Stimulated activated CD4-positive, alpha-beta T cell treated with anti-CD3 and anti-CD28 coated beads, Interleukin-1b, Interleukin-23, amount 100 ng/mL, for 1 hour (primary cell): ENCODE measurements at places on chromosomes 2 and 18.

GRCh38 chr2:178723786-178724346, 83.4 kb downstream of the TTN start:
- no peak for DNase-seq

- DNase-seq: no peak
These were observed 40.1 kb upstream of the GALR1 start for GRCh38 chr18:77209587-77209986.

- DNase-seq: no peak
These were observed 51.5 kb downstream of the PLB1 start for GRCh38 chr2:28547223-28547860.

DNA sequence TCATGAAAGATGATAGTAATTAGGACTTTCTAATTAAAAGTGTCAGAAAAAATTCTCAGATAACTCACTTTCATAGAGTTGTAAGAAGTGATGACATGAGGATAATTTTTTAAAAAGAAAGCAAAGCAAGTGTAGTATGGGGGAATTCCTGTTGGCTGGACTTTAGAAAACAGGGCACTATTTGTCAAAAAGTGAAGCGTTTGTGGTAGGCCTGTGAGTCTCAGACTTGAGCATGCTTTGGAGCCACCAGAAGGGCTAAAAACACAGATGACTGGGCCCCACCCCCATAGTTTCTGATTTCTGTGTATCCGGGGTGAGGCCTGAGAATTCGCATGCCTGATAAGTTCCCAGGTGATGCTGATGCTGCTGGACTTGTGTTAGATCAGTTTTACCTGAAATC, 222.6 kb upstream of the LRRTM1 start:
- DNase-seq: no peak
